H9 (cell line): ENCODE measurements at places on chromosomes 2 and 18. TPM values are rescaled to one million over a fixed set of nuclear protein-coding genes. Genes with fewer than 3 reads are reported as not detected.

IER3IP1 gene
- total RNA-seq: 7.6 and 8.8 TPM in 2 replicates

FBLN7 gene
- total RNA-seq: 1.3 and 1.4 TPM in 2 replicates

DNA sequence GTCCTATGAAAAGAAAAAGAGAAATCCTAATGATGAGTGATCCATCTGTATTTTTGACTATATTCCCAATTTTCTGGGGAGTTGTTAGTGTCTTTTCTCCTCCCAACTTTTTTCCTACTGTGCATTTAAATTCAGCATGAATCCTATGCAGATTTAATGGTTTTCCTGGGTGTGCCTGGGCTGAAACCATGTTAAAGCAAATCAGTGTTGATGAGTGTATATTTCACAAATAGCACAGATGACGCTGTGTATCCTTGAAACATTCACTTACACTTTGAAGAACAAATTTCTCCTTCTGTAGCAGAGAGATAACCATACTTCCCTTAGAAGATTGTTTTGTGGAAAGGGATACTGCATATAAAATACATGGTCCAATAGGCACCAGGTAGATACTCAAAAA lies 114.3 kb downstream of the TRIB2 start:
- no peak for DNase-seq

DNA sequence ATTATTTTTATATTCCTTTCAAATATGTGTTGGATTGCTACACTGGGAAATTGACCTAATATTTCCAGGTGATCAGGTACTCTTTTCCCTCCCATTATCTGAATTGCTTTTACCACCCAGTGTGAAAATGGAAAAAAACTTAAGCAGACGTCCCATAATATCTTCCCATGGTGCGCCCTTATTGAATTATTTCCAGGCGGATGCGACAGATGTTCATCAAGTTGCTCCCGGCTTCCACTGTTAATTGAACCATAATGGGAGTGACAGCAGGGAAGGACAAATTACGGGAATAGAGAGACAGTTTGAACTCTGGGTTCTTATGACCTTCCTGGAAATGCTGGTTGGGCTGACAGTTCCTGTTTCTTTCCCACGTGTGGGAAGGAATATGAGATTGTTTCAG lies 93.3 kb downstream of the THSD7B start:
- DNase-seq: no peak

DNA sequence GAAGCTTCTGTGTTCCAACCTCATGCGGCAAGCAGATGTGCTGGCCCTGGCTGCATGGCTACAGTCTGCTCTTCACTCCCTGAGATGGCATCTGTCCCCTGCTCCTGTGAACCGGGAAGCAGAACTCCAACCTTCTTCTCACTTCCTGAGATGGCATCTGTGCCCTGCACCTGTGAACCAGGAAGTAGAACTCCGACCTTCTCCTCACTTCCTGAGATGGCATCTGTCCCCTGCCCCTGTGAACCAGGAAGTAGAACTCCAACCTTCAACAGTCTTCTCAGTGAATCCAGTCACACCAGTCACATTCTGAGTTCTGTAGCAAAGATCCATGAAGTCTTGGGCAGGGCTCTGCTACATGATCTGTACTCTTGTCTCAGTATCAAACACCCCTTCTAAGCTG lies 887.2 kb upstream of the KLHL29 start:
- DNase-seq: no peak

DNA sequence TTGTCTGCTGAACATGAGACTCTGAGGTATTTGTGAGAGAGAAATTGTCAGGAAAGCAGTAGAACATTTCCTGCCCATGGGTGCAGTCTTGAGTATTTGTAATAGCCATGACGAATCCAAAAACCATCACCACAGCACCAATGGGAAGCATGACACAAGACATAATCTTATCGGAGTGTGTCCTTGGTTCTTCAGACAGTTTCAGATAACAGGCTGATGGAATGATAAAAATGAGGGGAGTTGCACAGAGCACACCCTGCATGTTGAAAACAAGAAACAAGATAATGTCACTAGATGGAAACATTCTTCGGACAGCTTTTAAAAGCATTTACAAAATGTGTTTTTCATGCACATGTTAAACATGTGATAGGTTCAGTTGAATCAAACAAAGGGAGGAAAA lies 56.9 kb downstream of the SLC38A11 start:
- DNase-seq: no peak

- DNase-seq: no peak
These were observed 1752.9 kb upstream of the CELF4 start for GRCh38 chr18:39318462-39318861.

DNA sequence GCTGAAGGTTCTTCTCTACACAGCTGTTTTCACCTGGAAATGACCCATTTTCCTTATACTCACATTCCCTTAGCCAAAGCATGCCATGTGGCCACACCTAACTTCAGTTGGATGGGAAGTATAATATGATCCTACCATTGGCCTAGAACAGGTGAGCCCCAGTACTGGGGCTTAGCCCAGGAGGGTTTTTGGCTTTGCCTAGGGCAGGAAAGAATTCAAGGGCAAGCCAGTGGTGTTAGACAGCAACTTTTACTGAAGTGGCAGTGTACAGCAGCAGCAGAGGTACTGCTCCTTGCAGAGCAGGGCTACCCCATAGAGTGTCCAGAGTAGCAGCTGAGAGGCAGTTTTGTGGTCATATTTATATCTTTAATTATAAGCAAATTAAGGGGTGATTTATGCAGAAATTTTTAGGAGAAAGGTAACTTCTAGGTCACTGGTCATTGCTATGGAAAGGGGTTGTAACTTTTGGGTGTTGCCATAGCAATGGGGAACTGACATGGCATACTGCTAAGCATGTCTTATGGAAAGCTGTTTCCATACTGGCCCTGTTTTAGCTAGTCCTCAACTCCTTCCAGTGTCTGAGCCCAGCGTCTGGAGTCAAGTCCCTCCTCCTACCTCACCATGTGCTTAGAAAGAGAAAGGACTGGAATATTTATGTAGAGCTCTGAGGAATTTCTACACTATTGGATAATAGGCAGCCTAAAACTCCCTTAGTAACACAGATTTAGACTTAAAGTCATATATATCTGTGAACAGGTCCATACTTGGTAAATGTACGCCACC lies 109.0 kb upstream of the DTNA start:
- no peak for DNase-seq

GRCh38 chr2:169351725-169352124 lies 10.6 kb downstream of the LRP2 start:
- DNase-seq: no peak
